ENCODE measurements at places on chromosomes 2 and 18. TPM values are rescaled to one million over a fixed set of nuclear protein-coding genes. Genes with fewer than 3 reads are reported as not detected.

DNA sequence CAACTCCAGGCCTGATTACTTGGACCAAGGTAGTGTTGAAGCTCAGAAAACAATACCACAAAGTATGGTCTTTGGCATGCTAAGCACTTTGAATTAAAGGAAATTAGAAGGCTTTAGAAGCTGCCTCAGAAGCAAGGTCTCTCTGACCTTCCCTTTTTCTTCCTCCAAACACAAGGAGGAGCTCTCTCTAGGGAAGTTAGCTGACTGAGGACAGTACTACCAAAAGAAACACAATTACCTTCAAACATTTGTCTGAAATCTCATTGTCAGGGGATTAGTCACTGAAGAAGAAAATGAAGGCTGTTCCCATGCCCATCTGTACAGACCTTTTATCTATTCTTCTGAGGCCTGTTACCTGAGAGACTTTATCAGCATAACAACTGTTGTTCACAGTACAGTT lies 279.3 kb downstream of the CDH20 start:
- H3K4me3 ChIP-seq = no peak overlapping the region
- H3K27me3 ChIP-seq = no peaks in the 10 kb centered on the region
- H3K4me1 ChIP-seq = peaks cover 8% of the 10 kb centered on the region
- DNase-seq = no peak

DNA sequence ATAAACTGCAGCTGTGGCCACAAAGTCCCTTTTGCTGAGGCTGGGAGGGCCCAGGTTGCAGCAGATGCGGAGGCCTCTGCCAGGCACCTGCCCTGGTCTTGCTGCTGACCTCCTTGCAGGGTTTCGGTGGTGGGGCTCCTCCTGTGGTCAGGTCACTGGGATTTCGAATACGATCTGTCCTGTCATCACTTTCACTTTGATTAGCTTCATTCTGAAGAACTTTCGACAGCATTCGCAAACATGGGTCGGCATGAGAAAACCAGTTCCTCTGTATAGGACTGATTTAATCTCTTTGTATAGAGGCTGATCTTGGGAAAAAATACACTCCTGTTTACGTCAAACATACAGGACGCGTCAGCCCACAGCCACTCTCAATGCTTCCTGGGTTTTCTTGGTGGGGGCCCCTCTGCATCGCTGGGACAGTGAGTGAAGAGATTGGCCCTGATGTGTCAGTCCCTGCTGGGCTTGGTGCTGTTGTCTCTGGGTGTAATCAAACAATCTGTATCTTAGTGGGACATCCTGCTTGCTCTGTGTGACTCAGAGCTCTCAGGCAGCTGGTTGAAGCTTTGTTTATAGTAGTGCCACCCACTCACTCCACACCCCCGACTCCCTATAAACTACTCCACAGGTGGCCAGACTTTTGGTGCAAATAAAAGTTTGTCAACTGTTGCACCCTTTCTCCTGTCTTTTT lies 209.4 kb upstream of the CXCR4 start:
- no peaks in the 10 kb centered on the region for H3K27me3 ChIP-seq
- DNase-seq = no peak
- no peaks in the 10 kb centered on the region for H3K36me3 ChIP-seq
- no peak overlapping the region for H3K27ac ChIP-seq
- H3K4me3 ChIP-seq = no peak overlapping the region

DNA sequence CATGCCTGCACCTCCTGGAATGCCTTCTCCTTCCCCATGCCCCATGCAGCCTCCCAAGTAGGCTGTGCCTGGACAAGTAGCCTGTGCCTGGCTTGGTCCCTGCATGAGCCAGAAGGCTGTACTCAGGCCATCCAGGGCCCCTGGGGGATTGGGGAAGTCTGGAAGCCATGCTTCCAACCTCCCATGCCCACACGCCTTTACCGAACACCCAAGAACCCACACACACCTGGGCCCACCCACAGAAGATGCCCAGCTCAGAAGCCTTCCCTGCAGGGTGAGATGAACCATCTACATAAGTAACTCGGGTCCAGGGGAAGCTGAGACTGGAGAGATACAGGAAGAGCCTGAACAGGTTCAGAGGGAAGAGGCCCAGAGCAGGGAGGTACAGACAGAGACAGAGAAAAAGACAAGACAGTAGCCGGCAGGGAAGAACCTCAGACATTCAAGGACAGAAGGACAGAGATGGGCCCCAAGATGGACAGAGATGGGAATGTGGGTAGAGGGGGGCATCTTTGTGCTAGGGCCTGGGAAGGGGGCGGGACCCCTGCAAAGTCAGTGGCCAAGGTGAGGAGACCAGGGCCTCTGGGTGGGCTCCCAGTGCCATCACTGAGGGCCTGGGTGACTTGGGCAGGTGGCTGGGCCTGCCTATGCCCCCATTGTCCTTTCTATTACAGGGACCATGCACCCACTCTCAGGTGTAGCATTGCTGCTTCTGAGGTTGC lies 4.3 kb downstream of the BIN1 start:
- H3K4me3 ChIP-seq = no peak overlapping the region
- H3K4me1 ChIP-seq = peaks cover 24% of the 10 kb centered on the region
- DNase-seq = no peak
- no peaks in the 10 kb centered on the region for H3K36me3 ChIP-seq

GRCh38 chr2:237581751-237582746 lies 8.5 kb downstream of the RAB17 start:
- H3K27me3 ChIP-seq = peaks cover 13% of the 10 kb centered on the region
- H3K36me3 ChIP-seq = no peaks in the 10 kb centered on the region
- peak overlapping the region; percentile 57 for H3K4me3 ChIP-seq
- H3K4me1 ChIP-seq = peaks cover 4% of the 10 kb centered on the region
- DNase-seq = peak; percentile 91

DNA sequence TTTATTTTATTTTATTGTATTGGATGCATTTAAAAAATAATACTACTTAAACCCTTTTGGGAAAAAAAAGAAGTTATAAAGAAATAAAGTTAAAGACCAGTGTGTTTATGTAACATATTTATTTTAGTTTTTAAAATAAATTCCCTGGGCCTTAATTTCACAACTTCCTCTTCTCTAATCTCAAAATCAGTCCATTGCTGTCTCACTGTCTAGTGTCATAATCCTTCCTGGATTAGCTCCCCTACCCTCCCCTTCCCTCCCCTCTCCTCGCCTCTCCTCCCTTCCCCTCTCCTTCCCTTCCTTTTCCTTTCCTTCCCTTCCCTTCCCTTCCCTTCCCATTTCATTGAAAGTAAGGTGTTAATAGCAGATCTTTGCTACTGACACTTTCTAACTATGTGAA lies 40.3 kb upstream of the ZEB2 start:
- H3K4me1 ChIP-seq = no peaks in the 10 kb centered on the region
- no peak overlapping the region for H3K4me3 ChIP-seq
- no peak for DNase-seq
- H3K27me3 ChIP-seq = no peaks in the 10 kb centered on the region
- H3K27ac ChIP-seq = no peak overlapping the region

DNA sequence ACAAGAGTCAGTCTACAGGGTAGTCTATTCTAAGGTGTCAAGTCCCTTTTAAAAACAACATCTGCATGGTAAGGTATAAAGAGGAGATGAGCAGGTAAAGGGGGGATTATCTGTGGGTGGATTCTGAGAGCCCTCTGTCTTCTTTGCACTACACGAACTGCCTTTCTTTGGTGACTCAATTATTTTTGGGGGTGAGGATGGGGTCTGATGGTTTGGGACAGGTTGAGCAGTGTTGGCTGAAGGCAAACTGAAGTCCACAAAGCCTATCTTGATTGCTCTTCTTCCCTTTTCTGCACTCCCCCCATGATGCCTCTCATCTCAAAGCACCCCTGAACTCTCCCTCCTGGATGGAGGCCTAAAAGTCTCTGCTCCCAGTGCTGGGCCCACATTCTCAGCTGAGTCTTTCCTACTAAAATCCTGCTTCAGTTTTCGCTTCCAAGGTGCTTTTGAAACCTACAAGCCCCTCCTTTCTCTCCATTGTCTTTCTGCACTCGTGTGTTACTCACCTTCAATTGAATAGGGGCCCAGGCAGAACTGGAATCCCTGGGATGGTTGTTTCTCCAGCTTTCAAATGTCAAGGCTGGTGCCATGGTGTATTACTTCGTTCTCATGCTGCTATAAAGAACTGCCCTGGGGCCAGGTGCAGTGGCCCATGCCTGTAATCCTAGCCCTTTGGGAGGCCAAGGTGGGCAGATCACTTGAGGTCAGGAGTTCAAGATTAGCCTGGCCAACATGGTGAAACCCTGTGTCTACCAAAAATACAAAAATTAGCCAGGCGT lies 64.3 kb downstream of the PRKCE start:
- H3K4me3 ChIP-seq = no peak overlapping the region
- no peaks in the 10 kb centered on the region for H3K36me3 ChIP-seq
- H3K27ac ChIP-seq = no peak overlapping the region
- H3K27me3 ChIP-seq = no peaks in the 10 kb centered on the region

DNA sequence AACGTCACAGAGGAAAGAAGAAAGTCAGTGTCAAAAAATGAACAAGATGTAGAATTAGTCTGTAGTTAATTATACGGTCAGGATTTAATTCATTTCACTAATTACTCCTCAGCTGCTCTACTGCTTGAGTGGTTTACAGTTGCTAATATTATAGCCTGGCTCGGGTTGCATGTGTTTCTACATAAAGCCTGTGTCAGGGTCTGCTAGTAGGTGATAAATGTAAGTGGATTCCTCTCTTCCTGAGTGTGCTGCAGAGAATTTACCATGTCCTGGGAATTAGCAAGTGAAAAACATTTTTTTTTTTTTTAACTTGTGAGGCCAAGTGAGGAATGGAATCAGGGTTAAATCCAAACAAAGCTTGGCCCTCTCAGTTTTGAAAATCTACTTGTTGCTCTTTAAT lies 622.6 kb downstream of the EPHA4 start:
- no peak for DNase-seq
- H3K4me1 ChIP-seq = no peaks in the 10 kb centered on the region
- H3K4me3 ChIP-seq = no peak overlapping the region
- no peak overlapping the region for H3K27ac ChIP-seq

DNA sequence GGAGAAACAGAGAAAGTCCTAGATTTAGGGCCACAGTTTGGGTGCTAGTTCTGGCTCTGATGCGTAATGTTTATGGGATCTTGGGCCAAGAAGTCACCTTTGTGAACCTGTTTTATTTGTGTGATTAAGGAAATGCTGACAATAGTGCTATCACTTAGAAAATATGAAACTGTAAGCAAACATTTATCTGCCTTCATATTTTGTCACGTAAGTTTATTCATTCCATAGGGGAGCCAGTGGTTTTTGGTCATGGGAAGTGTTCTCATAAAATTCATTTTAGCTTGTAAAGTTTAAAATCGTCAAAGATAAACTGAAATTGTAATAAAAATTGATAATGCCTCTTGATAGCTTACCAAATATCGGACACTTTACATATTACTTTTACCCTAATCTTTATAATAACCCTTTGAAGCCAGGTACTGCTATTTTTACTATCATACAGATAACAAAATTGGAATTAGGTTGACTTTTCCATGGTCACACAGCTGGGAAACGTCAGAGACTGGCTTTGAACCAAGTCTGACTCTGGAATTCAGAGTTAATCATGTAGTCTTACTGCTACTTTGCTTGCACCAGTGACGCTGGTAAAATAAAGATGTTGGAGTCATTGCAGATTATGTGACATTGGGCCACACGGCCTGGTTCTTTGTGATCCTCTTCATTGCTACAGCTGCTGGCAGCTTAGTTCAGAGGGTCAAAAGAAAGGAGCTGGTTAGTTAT lies 99.7 kb downstream of the ICA1L start:
- no peak overlapping the region for H3K4me3 ChIP-seq
- no peaks in the 10 kb centered on the region for H3K27me3 ChIP-seq
- H3K27ac ChIP-seq = no peak overlapping the region
- no peaks in the 10 kb centered on the region for H3K4me1 ChIP-seq
- no peaks in the 10 kb centered on the region for H3K36me3 ChIP-seq

- no peaks in the 10 kb centered on the region for H3K27me3 ChIP-seq
- H3K36me3 ChIP-seq = no peaks in the 10 kb centered on the region
- H3K4me1 ChIP-seq = no peaks in the 10 kb centered on the region
Measured at GRCh38 chr2:196538189-196538588, 101.3 kb upstream of the CCDC150 start.

GRCh38 chr2:2007551-2008501 lies 263.5 kb upstream of the PXDN start:
- no peaks in the 10 kb centered on the region for H3K36me3 ChIP-seq
- DNase-seq = no peak
- H3K27ac ChIP-seq = no peak overlapping the region
- no peaks in the 10 kb centered on the region for H3K4me1 ChIP-seq
- H3K4me3 ChIP-seq = no peak overlapping the region

DNA sequence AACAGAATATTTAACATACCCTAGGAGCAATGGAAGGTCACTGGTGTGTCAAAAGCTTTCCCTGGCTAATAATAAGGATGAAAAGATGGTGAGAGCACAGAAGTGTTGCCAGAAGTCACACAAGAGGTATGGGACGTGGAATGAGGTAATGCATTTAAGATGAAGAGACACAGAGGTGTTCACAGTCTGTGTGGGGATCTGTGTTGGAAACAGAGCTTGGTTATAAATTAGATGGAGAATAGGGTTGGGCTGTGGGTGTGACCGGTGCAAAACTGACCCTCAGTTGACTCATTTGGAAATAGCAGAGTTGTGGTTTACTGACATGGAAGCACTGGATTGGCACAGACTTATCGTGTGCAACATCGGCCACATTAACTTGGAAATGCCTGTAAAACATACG lies 372.5 kb downstream of the SATB2 start:
- no peaks in the 10 kb centered on the region for H3K4me1 ChIP-seq
- no peaks in the 10 kb centered on the region for H3K27me3 ChIP-seq
- no peak overlapping the region for H3K27ac ChIP-seq

The TTN gene
- under 0.01 TPM for total RNA-seq

The QPCT gene
- 25.7 TPM for total RNA-seq

The FZD7 gene
- total RNA-seq = 64.8 TPM

The CD8B2 gene
- total RNA-seq = not detected

The IL1RL1 gene
- total RNA-seq = 0.29 TPM

All from osteoblast (primary cell).